ENCODE measurements at places on chromosomes 16 and 17.

GRCh38 chr16:73321853-73322252 is 273.9 kb upstream of the ZFHX3 start:
- no peak for DNase-seq

DNA sequence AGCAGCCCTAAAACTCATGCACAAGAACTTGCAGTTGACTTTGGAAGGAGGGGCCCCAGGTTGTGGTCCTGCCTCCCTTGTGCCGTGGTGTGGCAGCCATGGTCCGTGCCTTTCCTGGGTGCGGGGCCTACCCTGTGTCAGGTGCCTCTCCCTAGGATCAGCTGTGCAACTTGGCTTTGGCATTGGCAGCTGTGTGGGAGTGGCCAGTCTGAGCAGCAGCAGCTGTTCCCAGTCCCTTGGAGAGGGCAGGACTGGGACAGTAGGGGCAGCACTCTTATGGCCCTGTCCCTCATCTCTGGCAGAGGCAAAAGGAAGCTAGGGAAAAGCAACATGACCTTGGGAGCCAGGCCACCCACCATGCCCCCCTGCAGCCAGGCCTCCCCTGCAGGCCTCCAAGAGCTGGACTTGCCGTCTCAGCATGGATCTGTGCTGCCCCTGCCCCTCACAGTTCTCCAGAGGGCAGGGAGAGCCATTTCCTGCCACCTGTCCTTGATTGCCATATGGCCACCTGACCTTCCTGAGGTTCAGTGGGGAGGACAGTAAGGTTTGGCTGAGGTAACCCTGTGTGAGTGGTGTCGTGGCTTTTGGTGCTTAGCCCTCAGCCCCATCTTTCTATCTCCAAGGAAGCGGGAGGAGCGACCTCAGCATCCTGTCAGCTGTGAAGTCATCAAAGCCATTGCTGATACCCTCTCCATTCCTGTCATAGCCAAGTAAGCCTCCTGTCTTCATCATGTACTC is 15.5 kb upstream of the NFATC3 start:
- peak; percentile 48 for DNase-seq

- no peak for DNase-seq
These were observed 5.5 kb upstream of the MED11 start for GRCh38 chr17:4725646-4726310.

- DNase-seq = no peak
These were observed 1.6 kb upstream of the GAST start for GRCh38 chr17:41710472-41711090.

GRCh38 chr16:80369138-80369958 is 171.4 kb upstream of the DYNLRB2 start:
- no peak for DNase-seq

GRCh38 chr17:3469529-3469928 is 2.1 kb downstream of the SPATA22 start:
- no peak for DNase-seq

DNA sequence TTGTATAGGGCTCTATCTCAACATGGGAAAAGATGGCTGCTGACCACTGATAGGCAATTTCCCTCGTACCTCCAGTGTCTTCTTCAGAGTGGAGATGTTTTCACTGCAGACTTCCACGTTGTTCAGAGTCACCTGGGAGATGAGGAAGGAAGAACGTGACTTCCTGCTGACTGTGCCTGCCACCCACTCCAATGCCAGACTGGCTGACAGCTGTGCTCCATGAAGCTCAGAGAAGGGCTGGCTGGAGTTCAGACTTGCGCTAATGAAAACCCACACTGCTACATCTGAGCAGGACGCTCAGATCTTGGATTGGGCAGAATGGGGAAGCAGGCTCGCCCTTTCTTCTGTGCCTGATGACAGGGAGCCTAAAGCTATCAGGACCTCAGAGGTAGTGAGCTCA is 33.1 kb downstream of the COG4 start:
- no peak for DNase-seq

DNA sequence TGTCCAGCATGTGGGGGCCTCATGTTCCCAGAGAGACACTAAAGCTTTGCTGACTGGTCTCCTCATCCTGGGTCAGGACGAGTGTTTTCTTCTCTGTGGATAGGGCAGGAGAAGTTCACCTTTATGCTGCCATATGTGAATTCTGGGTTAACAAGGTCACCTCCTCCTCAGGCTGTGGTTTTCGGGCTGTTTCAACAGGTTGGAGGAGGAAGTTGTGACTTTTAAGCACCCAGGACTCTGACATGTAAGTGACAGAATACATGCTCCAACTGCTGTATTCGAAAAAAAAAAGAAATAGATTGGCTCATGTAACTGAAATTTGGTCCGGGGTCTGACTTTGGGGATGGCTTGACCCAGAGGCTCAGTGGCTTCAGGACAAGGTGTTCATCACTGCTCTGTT is 54.2 kb downstream of the SNX20 start:
- DNase-seq = no peak

- DNase-seq = no peak
These were observed 14.5 kb downstream of the RPRML start for GRCh38 chr17:46964315-46965265.

DNA sequence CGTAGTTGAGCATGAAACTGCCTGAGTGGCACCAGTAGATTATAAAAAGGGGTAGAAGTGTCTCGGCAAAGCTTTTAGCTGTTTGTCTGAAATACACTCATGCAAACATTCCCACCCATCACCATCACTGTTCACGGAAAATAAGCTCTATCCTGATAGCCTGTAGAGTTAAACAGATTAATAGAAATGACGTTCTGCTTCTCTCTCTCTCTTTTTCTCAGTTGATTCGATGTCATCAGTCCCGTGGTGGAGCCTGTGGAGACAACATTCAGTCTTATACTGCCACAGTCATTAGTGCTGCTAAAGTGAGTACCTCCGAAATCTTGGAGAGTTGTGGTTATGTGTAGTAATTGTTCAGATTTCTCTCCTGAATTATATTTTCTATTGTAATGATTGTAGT is 224.7 kb downstream of the BCAS3 start:
- no peak for DNase-seq

DNA sequence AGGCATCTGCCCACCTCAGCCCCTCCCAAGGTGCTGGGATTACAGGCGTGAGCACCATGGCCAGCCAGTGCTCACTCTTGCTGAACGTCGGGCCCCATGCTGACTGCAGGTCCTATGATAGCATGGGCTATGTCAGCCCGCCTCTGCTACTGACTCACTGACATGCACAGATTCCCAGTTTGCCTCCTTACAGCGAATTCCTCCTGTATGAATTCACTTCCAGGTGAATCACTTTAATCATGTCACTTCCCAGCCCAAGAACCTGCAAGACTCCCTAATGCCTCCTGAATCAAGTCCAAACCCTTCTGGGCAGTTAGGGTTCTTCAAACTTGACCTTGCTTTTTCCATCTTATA is 16.1 kb upstream of the UBTF start:
- DNase-seq = no peak

DNA sequence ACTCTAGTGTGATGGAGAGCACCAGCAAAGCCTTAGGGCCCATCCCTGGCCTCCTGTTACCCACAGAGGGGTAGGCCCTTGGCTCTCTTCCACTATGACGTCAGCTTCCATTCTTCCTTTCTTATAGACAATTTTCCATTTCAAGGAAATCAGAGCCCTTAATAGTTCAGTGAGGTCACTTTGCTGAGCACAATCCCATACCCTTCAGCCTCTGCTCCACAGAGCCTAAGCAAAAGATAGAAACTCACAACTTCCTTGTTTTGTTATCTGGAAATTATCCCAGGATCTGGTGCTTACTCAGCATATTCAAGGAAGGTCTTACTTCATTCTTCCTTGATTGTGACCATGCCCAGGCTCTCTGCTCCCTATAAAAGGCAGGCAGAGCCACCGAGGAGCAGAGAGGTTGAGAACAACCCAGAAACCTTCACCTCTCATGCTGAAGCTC is at the start of gene CCL8:
CCL8 (plus strand) TSS at position 397 of the 445 bp plus-strand sequence. CDS start 67 bp downstream, outside the sequence.
- DNase-seq = no peak

DNA sequence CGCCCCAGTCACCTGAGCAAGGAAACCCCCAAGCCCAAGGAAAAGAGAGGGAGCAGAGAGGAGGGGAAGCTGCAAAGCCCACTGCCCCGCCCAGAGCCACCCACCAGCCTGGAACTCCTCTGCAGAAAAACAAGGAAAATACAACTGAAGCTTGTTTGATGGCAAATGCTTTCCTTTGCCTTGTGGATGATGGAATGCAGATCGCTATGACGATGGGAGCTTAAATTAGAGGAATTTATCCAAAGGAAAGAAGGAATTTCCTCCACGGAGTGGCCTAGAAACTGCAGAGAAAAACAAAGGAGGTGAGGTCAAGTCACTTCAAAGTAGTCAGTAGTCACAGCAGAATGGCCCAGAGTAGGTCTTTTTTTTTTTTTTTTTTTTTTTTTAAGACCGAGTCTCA is 31.5 kb upstream of the ASGR2 start:
- DNase-seq = no peak

DNA sequence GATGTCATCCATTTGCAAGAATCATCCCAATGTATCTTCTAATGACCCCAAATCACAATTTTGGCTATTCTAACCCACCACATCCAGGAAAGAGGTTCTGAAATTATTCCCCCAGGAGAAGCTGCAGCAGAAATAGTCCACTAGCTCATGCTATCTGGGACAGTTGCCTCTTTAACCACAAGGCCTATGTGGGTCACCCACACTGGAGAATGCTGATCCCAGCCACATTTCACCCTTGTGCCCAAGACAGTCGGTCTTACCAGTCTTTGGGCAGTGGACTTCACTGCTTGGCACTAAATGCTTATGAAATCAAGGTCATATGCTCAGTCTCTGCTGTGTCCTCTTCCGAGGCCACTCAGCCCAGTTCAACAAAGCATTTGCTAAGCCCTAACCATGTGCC is 27.0 kb downstream of the ABCC12 start:
- no peak for DNase-seq

GRCh38 chr17:3914312-3914670 is 2.0 kb downstream of the P2RX1 start:
- DNase-seq = no peak

GRCh38 chr17:47636273-47637030 is 13.3 kb upstream of the KPNB1 start:
- DNase-seq = no peak

- no peak for DNase-seq
These were observed 146.3 kb upstream of the TBX2 start for GRCh38 chr17:61253362-61253761.

DNA sequence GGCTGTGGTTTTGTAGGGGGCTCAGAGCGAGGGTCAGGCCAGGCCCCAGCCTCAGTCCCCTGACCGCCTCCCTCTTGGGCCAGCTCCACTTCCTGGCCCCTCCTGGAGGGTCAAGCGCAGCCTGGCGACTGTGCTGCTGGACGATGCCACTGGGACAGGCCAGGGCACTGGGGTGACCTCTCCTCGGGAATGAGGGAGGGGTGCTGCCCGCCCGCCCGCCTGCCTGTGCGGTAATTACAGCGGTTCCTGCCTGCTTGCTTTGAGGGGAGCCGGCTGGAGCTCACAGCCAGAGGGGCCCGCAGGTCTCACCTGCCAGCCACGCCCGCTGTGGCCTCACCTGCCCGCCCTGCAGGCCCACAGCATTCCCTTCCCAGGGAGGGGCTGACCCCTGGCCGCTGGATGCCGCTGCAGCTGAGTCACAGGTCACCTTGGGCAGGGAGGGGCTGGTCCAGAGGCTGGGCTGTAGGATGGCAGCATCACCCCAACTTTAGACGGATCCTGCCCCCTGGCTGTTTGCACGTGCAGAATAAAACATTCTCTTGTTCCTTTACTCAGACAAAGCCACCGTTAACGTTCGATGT is 76.7 kb upstream of the CBX4 start:
- no peak for DNase-seq

GRCh38 chr16:13999071-13999894 is 71.8 kb upstream of the MRTFB start:
- DNase-seq = no peak
